WTC11 (cell line): ENCODE measurements at places on chromosomes 3 and 15. TPM values are rescaled to one million over a fixed set of nuclear protein-coding genes. Genes with fewer than 3 reads are reported as not detected.

DNA sequence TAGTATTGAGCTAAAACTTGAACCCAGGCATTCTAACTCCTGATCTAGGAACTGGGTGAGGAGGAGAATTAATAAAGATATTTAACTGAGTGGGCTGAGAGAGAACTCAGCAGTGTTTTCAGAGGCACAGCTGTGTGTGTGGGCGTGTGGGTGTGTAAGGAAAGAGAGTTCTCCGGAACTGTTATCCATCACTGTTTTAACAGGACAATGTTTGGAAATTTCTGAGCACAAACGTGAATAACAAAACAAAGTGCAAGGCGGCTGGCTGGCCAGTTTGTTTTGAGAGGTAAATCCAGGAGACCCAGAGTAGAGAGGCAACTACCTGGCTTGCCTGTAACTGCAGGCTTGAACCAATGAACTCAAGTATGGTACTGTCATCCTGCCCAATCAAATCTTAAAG is 5.0 kb upstream of the PTPN9 start:
- H3K27me3 ChIP-seq: no peaks in the 10 kb centered on the region
- H3K4me3 ChIP-seq: no peak overlapping the region
- peaks cover 11% of the 10 kb centered on the region for H3K36me3 ChIP-seq

FGD5 gene
- 18.3 to 20.0 TPM (median 19.3 TPM) in 3 replicates for total RNA-seq

DNA sequence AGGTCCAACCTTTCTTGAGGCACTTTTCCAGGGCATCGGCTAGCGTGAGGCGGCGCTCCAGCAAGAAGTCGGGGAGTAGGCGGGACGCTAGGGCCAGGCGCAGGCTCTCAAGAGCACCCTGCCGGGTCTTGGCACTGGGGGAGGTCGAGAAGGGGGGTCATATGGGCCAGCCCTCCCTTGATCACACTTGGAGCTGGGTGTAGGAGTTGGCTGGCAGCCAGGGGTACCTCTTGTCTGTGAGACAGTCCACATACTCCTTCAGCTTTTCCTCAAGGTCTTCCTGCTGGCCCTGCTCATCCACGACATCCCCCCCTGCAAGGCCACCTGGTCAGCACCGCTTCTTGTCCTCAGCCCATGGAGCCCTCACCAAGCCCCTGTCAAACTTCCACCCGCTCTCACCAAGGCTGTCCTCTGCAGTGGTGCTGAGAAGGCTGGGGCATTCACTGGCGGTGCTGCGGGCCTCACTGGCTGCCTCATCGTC is 2.0 kb downstream of the IFRD2 start:
- 0 out of 2 replicates have a peak overlapping the region, but pooled peaks have one; percentile 3 for H3K4me3 ChIP-seq
- H3K27ac ChIP-seq: no peak overlapping the region
- H3K36me3 ChIP-seq: peaks cover 21% of the 10 kb centered on the region
- H3K27me3 ChIP-seq: no peaks in the 10 kb centered on the region
- peaks cover 12% of the 10 kb centered on the region for H3K4me1 ChIP-seq
- no peak for DNase-seq

ESYT3 gene
- total RNA-seq: 4.4 to 6.4 TPM (median 5.7 TPM) in 3 replicates

- DNase-seq: no peak
- H3K4me3 ChIP-seq: no peak overlapping the region
- H3K4me1 ChIP-seq: peaks cover 3% of the 10 kb centered on the region; the same call in 1 of the 2 replicates
- H3K27ac ChIP-seq: no peak overlapping the region
Observed at GRCh38 chr3:52227117-52227516, 1.7 kb upstream of the TLR9 start.

GRCh38 chr3:14231145-14231990 is 52.8 kb downstream of the LSM3 start:
- peaks cover 16% of the 10 kb centered on the region for H3K36me3 ChIP-seq
- no peak for DNase-seq
- no peak overlapping the region for H3K4me3 ChIP-seq
- peaks cover 21% of the 10 kb centered on the region for H3K27me3 ChIP-seq

GRCh38 chr3:95123104-95123503 is 1060.2 kb downstream of the NSUN3 start:
- no peaks in the 10 kb centered on the region for H3K36me3 ChIP-seq
- DNase-seq: no peak
- H3K4me1 ChIP-seq: peaks cover 4% of the 10 kb centered on the region; the same call in 1 of the 2 replicates
- H3K27ac ChIP-seq: no peak overlapping the region
- no peaks in the 10 kb centered on the region for H3K27me3 ChIP-seq

GRCh38 chr15:60787837-60788691 is 309.1 kb upstream of the ICE2 start:
- H3K27me3 ChIP-seq: no peaks in the 10 kb centered on the region
- H3K36me3 ChIP-seq: peaks cover 6% of the 10 kb centered on the region
- no peak overlapping the region for H3K27ac ChIP-seq
- no peak overlapping the region for H3K4me3 ChIP-seq

RGMA gene
- 36.9 to 47.2 TPM (median 37.7 TPM) in 3 replicates for total RNA-seq

GRCh38 chr15:93131485-93132095 is 42.6 kb upstream of the RGMA start:
- H3K27ac ChIP-seq: no peak overlapping the region
- H3K4me1 ChIP-seq: peaks cover 15% of the 10 kb centered on the region
- no peak overlapping the region for H3K4me3 ChIP-seq
- H3K27me3 ChIP-seq: peaks cover 36% of the 10 kb centered on the region
- no peaks in the 10 kb centered on the region for H3K36me3 ChIP-seq

- H3K4me1 ChIP-seq: peaks cover 43% of the 10 kb centered on the region
- peaks cover 14% of the 10 kb centered on the region for H3K27me3 ChIP-seq
- no peak for DNase-seq
- no peaks in the 10 kb centered on the region for H3K36me3 ChIP-seq
- H3K27ac ChIP-seq: no peak overlapping the region
Observed at GRCh38 chr3:157091083-157091833, 68.7 kb downstream of the CCNL1 start.

IGDCC3 gene
- total RNA-seq: 49.2 to 53.5 TPM (median 53.5 TPM) in 3 replicates

GRCh38 chr15:34650177-34650576 is 66.7 kb upstream of the GOLGA8B start:
- H3K27ac ChIP-seq: no peak overlapping the region
- no peaks in the 10 kb centered on the region for H3K36me3 ChIP-seq
- no peak overlapping the region for H3K4me3 ChIP-seq
- no peaks in the 10 kb centered on the region; the same call in 1 of the 2 replicates for H3K27me3 ChIP-seq
- no peak for DNase-seq

SOX14 gene
- 0.34 to 0.78 TPM (median 0.70 TPM) in 3 replicates for total RNA-seq

DNA sequence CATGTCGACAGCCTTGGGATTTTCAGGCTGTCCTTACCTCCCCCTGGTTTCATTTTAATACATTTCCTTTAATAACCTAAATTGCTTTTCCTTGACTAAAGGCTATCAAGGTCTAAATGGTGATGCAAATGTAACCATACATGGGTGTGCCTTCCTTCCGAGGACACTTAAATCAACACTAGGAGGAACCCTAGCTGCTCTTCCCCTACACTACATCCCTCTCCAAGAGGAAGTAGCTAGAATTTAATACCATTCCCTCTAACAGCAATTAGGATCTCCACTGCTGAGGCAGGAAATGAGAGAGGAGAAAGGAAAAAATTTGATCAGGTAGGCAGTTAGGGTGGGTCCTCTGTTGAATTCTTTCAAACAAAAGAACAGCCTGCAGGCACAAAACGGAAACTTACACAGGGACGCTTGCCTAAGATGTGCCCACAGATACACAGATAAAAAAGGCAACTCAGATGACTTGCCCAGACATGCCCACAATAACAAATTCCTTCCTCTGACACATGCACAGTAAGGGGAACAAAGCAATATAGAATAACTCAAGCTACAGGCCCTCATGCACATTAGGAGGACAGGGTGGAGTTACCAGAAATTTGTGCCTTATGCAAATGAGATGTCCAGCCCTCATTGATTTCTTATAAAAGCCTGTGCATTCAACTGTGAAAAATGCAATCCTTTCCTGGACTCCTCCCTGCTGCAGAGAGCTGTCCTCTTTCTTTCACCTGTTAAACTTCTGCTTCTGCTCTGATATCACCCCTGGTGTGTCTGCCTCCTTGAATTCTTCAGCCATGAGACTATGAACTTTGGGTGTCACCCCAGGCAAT is 1024.4 kb upstream of the CADM2 start:
- peak overlapping the region; percentile 74 for H3K27ac ChIP-seq
- no peak for DNase-seq
- peaks cover 4% of the 10 kb centered on the region for H3K27me3 ChIP-seq

- peaks cover 9% of the 10 kb centered on the region for H3K4me1 ChIP-seq
- H3K36me3 ChIP-seq: no peaks in the 10 kb centered on the region
Observed at GRCh38 chr15:100109486-100110035, 232.2 kb downstream of the ADAMTS17 start.

- no peak for DNase-seq
- H3K27me3 ChIP-seq: no peaks in the 10 kb centered on the region
- no peak overlapping the region for H3K4me3 ChIP-seq
Observed at GRCh38 chr15:91917686-91918360, 64.3 kb downstream of the SLCO3A1 start.

- no peak overlapping the region for H3K27ac ChIP-seq
- peaks cover 22% of the 10 kb centered on the region for H3K27me3 ChIP-seq
- 0 out of 2 replicates have a peak, but pooled peaks cover 2% of the 10 kb centered on the region for H3K36me3 ChIP-seq
- no peak for DNase-seq
Observed at GRCh38 chr15:101048176-101048575, 129.0 kb downstream of the LRRK1 start.
